Stomach (tissue), 19 donors: ENCODE measurements at places on chromosomes 7 and 10.
A peak's percentile ranks its signal among the peaks of the same experiment; 100 is the strongest.

DNA sequence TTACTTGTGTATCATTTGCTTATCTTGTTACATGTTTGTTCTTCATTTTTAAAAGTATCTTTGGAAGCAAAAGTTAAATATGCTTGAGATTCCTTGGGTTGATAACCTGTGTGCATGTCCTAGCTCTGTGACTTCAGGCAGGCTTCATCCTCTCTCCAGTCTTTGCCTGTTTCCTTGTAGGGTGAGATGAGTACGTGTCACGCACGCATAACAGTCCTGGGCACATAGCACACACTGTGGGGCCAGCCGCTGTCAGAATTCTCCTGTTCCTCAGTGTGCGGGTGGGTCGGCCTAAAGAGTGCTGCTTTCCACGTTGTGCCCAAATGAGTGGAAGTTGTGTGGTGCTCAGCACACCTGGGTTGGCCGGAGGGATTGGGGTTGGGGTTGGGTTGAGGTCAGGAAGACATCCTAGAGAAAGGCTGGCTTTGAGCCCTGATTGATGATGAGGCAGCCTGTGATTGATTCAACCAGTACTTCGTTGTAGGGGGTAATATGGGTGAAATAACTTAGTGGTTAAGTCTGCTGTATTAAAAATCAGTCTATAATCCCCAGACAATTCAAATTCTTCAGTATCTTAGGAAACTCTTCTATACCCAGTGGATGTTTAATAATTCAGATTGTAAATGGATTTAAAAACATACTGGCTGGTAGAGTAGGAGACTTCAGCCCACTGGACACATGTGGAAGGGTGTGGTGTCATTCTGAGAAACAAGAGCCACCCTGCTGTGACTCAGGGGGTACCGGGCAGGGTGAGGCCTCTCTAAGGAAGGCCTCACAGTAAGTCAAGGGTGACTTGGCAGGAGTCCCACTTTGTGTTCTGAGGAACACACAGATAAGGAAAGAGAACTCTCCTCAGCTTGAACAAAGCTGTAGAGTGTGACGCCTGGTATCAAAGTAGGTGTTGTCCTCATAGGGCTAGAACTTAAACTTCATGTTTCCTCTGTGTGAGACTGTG, 54.8 kb downstream of the DAGLB start:
- peak; percentile 89 for DNase-seq

GRCh38 chr10:24396396-24396795, 187.5 kb downstream of the KIAA1217 start:
- no peak for DNase-seq

- DNase-seq: no peak
Measured at GRCh38 chr7:100720671-100721504, 620 bp downstream of the EPO start.

DNA sequence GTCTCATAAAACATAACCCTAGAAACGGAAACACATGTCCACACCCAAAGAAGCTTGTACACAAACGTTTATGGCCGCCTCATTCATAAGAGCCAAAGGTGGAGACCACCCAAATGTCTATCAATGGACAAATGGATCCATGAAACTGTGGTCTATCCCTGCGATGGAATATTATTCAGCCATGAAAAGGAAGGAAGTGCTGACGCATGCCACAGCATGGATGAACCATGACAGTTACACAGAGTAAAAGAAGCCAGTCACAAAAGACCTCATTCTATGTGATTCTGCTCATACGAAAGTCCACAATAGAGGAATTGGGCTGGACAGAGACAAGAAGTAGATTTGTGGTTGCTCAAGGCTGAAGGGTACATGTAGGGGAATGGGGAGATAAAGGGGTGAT, 10.8 kb downstream of the CHST15 start:
- DNase-seq: no peak

- DNase-seq: peak; percentile 89
Measured at GRCh38 chr10:34768261-34768971, 46.7 kb downstream of the PARD3 start.

DNA sequence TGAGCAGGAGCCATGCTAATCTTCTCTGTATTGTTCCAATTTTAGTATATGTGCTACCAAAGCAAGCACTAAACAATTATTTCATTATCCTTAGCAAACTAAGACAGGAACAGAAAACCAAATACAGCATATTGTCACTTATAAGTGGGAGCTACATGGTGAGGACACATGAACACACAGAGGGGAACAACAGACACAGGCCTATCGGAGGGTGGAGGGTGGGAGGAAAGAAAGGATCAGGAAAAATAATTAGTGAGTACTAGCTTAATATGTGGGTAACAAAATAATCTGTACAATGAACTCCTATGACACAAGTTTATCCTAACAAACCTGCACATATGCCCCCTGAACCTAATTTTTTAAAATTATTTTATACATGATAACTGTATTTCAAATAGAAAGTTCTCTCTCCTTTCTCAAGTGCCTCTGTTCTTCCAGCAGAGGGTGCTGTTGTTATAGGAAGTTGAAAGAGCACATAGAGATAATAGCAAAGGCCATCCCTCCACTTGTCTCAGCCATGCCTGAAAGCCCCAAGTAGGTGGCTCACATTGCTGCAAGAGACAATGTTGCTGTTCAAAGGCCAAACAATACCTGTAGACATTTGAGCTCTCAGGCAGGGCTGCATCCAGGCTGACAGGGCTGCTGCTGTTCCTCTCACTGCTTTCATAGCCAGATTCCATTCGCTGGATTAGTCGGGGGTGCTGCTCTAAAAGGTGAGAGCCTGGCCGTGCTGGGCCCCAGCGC, 33.4 kb upstream of the PPP3CB start:
- DNase-seq: peak; percentile 86

DNA sequence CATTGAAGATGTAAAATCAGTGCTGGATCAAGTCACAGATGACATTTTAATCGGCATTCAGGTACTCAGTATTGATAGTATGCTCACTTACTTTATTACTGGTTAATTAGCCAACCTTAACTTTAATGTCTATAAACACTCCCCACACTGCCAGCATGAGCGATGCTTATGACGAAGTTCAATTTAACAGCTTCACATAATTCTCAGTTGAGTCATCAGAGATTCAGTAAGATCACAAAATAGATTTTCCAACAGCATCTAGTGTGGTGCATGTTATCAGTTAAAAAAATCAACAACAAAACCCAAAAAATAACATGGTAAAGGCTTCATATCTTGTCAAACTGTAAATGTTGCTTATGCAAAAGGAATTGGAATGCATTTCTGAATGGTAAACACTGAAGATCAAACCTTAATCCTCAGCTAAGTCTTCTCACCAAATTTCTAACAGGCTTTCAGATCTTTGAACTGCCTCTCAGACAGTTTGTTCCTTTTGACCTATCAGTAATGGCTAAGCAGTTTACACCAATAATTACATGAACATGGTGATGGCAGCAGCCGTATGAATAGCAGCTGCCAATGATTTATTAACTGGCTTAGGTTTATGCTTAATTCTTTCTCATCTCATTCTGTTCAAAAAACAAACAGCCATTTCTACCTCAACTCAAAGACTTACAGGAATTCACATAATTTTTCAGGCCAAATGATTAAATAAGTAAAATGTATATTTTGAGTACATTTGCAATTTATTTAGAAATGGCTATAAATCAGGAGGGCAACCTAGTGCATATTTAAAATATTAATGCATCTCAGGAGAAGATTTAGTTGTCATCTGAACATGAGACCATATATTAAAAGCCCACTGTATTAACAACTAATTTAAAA, 98.5 kb downstream of the CABCOCO1 start:
- DNase-seq: no peak

GRCh38 chr10:87976101-87976743, 112.8 kb downstream of the PTEN start:
- no peak for DNase-seq

- no peak for DNase-seq
Measured at GRCh38 chr10:132199268-132199853, 12.6 kb downstream of the DPYSL4 start.

DNA sequence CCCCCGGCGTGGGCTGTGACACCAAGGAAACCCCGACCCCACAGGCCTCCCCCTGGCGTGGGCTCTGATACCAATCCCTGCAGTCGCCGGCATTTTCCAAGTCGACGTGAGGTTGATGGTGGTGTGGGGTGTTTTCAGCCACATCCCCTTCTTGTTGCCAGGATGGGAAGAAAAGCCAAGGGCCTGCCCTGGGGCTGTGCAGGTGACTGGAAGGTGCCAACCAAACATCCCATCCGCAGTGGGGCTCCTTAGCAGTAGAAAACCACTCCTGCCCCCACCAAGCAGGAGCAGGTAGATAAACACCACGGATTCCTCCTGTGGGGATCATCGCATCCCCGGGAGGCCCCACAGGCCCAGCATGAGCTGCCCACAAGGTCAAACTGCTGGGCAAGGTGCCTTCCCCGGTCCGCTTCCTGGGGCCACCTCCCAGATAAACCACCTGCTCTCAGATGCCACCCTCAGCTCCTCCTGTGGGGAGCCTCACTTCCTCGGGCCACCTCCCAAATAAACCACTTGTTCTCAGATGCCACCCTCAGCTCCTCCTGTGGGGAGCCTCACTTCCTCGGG, 88.5 kb upstream of the DIP2C start:
- DNase-seq: peak; percentile 17

DNA sequence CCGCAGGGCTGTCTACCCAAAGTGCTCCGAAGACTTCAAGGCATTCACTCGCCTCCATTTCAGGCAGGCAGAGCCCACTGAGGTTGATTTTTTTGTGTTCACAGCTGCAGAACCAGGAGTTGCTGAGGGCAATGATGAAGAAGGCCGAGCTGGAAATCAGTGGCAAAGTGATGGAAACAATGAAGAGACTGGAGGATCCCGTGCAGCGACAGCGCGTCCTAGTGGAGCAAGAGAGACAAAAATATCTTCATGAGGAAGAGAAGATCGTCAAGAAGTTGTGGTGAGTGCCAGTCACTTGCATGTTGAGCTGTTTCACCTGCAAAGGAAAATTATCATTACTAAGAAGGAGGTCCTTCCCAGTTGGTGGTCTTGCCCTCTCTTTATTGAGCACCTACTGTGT, 210.5 kb downstream of the ARHGAP21 start:
- no peak for DNase-seq

- DNase-seq: no peak
Measured at GRCh38 chr7:26328498-26329390, 37.1 kb downstream of the SNX10 start.

DNA sequence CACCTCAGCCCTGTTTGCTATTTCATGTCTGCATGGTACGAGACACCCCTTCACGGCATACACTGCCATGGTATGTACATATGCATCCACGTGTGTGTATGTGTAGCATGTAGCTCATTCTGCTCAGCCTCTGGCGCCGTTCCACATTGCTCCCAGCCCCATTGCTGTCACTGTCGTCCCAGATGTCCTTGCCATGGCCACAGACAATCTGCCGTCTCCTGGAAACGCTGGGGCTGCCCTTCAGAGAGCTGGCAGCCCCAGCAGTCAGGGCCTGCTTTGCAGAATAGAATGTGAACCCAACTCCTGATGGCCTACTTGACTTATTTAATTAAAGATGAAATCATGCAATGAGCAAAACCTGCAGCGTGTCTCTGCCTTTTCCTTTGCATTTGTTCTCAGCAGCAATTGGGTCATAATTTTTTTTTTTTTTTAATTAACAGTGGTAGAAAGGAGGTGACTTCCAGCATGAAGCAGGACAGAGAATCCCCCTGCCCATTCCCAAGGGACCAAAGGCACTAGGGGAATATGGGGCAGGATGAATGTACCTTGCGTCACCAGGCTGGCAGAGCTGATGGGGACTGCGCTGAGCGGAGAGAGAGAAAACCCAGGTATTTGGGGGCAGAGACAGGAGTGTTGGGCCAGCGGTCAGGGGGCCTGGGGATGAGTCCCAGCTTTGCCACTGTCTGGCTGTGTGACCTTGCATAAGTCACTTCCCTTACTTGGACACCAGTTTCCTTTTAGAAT, 49.2 kb downstream of the CHST3 start:
- peak; percentile 78 for DNase-seq

DNA sequence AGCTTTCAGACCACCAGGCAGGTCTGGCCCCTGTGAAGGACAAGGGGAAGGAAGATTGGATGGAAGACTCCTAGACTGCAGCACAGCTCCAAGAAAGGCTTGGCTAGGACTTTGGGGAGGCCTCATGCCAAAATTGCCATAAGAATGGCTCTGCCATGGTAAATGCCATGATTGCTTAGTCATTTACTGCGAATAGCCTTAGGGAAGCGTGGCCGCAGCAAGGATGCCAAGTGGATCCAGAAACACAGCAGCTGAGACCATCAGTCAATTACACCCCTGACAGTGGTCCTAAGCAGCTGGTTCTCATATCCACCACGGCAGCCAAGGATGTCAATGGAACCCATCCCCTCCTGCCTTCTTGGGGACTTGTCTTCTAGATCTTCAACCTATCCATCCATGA, 88.2 kb upstream of the AUTS2 start:
- DNase-seq: no peak

DNA sequence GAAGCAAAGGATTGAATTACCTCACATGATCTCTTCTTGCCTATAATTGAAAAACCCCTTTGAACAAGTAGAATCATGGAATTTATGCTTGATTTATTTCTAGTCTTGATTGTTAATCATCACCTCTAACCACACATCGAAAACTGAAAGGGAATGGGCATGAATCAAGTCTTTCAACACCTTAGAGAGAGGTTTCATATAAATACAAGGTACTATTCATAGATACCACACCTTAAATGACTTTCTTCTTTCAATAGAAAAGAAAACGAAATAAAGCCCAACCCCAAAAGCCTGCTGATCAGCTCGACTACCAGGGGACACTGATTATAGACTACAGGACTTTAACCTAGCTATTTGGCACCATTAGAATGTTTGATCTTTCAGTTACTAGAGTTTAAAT, 128.6 kb upstream of the PTPRZ1 start:
- peak; percentile 36 for DNase-seq

- no peak for DNase-seq
Measured at GRCh38 chr10:22317771-22318565, 1.8 kb downstream of the COMMD3 start.

- DNase-seq: no peak
Measured at GRCh38 chr7:42194238-42194637, 42.8 kb downstream of the GLI3 start.

- no peak for DNase-seq
Measured at GRCh38 chr7:45177801-45178200, 20.2 kb downstream of the RAMP3 start.

DNA sequence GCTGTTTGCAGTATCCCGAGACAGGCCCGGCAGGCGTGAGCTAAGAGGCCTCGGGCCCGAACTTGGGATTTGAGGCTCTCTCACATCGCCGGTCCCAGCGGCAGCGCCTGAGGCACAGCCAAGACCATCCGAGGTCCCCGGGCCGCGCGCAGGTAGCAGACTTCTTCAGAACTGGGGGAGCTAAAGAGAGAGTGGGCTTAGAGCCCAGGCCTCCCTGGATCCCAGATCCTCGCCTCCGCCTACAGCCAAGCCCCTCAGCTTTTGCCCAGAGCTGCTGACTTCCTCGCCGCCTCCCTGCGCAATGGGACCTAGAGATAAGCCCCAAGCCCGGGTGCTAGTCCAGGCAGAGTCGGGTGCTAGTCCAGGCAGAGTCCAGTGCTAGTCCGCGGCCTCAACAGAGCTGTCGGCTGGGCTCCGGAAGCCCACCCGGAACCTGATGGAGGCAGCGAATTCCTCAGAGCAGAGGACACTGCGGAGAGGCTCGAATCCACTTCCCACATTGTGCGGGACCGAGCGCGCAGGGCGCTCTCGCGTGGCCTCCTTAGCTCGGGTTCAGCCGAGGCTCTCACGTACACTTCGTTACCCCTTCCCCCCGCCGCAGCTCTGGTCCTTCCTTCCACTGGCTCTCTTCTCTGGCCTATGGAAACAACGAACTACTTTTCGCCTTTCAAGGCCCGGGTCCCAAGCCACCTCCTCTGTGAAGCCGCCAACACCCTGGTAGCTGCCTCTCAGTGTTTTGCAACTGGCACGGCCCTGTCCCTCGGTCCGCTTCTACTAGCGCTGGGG, 5.8 kb downstream of the LBX1 start:
- no peak for DNase-seq
